Activated CD8-positive, alpha-beta T cell treated with anti-CD3 and anti-CD28 coated beads, Interleukin-2, amount 10 ng/mL, durations not matched to agents 7 days and 5 days (primary cell): ENCODE measurements at places on chromosomes 5 and 9. TPM values are rescaled to one million over a fixed set of nuclear protein-coding genes. Genes with fewer than 3 reads are reported as not detected.

GRCh38 chr9:89678396-89679015 lies 73.7 kb downstream of the GADD45G start:
- no peaks in the 10 kb centered on the region for H3K36me3 ChIP-seq
- H3K27me3 ChIP-seq, result no peaks in the 10 kb centered on the region
- H3K27ac ChIP-seq, result no peak overlapping the region
- no peak overlapping the region for H3K4me3 ChIP-seq
- DNase-seq, result no peak

GRCh38 chr9:126756876-126757415 lies 47.9 kb upstream of the ZBTB43 start:
- H3K27me3 ChIP-seq, result peaks cover 4% of the 10 kb centered on the region
- DNase-seq, result no peak
- H3K4me3 ChIP-seq, result no peak overlapping the region
- no peak overlapping the region for H3K27ac ChIP-seq

DNA sequence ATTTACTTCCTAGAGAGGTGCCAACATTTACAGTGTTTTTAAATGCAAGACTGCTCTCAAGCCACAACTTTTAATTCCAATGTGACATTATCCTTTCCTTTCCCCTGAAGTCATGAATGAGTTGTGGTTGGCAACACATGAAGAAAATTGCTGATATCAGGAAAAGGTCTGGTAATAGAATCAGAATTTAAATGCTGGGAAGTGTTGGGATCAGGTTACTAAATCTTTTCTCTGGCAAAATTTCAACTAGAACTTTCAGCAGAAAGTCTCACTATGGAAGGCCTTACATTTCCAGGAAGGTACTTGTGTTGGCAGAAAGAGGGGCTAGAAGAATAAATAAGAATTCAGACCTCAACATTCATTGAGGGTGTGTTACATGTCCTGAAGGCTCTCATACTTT lies 10.6 kb upstream of the SLC44A1 start:
- H3K27me3 ChIP-seq, result peaks cover 15% of the 10 kb centered on the region
- DNase-seq, result no peak
- no peaks in the 10 kb centered on the region for H3K36me3 ChIP-seq
- H3K4me1 ChIP-seq, result no peaks in the 10 kb centered on the region
- H3K27ac ChIP-seq, result no peak overlapping the region

GRCh38 chr9:111559000-111559610 lies 34.1 kb downstream of the ZNF483 start:
- H3K36me3 ChIP-seq, result no peaks in the 10 kb centered on the region
- H3K27ac ChIP-seq, result no peak overlapping the region
- DNase-seq, result no peak
- no peaks in the 10 kb centered on the region for H3K27me3 ChIP-seq
- no peak overlapping the region for H3K4me3 ChIP-seq

DNA sequence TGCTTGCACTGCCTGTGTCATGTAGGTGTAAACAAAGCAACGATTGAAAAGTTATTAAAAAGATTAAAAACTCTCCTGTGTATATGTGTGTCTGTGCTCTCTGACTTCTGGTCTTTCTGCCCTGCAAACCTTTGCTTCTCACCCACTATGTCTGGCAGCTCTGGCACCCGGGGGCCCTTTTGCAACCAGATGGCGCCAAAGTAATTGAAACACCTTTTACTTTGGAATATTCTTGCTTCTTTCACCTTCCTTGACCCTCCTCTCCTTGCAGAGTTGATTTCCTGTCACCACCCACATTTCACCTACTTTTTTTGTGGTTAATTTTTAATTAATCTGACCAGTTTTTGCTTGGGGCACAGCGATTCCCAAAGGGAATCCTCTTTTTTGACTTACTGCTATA lies 275.5 kb downstream of the ARHGEF28 start:
- H3K27me3 ChIP-seq, result peaks cover 6% of the 10 kb centered on the region
- no peak overlapping the region for H3K4me3 ChIP-seq
- no peak for DNase-seq
- H3K36me3 ChIP-seq, result no peaks in the 10 kb centered on the region
- no peaks in the 10 kb centered on the region for H3K4me1 ChIP-seq
- no peak overlapping the region for H3K27ac ChIP-seq

The SCGB3A2 gene
- total RNA-seq, result not detected

The NDUFAF2 gene
- total RNA-seq, result 21.4 TPM

The WNT8A gene
- not detected for total RNA-seq

The LAMC3 gene
- not detected for total RNA-seq
